ENCODE measurements at places on chromosomes 5 and 9. TPM values are rescaled to one million over a fixed set of nuclear protein-coding genes. Genes with fewer than 3 reads are reported as not detected.

CATSPER3 gene
- 0.55 TPM for polyA plus RNA-seq

DMRT1 gene
- not detected for polyA plus RNA-seq

SPINK4 gene
- polyA plus RNA-seq, result not detected

LHX6 gene
- polyA plus RNA-seq, result 0.63 TPM

MOB3B gene
- polyA plus RNA-seq, result 2.5 TPM

ELAVL2 gene
- polyA plus RNA-seq, result 0.02 TPM

GALNT12 gene
- polyA plus RNA-seq, result 20.7 TPM

ZNF454 gene
- 0.40 TPM for polyA plus RNA-seq

All from esophagus (tissue), 2 donors.